ENCODE measurements at places on chromosomes 2 and 18.

DNA sequence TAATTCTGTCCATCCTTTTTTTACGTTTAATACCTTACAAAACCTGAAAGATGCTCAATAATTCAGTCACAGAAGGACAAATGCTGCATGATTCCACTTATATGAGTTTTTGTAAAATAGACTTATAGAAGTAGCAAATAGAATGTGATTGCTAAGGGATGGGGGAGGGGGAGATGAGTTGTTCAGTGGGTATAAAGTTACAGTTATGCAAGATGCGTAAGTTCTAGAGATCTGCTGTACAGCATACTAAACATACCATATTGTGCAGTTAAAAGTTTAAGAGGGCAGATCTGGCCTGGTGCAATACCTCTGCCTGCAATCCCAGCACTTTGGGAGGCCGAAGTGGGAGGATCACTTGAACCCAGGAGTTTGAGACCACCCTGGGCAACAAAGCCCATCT lies 78.8 kb downstream of the TET3 start:
- DNase-seq, result no peak

DNA sequence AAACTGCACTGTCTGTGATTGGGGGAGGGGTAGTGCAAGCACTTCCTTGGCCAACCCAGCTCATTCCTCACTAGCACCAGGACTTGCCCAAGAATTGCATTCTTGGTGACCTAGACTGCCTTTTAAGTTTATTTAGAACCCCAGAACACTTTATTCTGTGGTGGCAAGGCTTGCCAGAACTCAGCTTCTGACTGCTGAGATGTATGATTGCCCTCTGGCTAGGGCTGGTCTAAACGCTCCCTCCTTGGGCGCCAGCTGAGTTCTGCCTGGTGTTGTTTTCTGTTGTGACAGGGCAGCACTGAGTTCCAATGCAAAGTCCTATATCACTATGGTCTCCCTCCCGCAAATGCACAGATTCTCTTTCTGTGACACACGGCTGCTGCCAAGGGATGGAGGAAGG lies 247.7 kb downstream of the ZNF385B start:
- no peak for DNase-seq

- no peak for DNase-seq
Measured at GRCh38 chr2:22035361-22035830, 911.6 kb downstream of the TDRD15 start.

DNA sequence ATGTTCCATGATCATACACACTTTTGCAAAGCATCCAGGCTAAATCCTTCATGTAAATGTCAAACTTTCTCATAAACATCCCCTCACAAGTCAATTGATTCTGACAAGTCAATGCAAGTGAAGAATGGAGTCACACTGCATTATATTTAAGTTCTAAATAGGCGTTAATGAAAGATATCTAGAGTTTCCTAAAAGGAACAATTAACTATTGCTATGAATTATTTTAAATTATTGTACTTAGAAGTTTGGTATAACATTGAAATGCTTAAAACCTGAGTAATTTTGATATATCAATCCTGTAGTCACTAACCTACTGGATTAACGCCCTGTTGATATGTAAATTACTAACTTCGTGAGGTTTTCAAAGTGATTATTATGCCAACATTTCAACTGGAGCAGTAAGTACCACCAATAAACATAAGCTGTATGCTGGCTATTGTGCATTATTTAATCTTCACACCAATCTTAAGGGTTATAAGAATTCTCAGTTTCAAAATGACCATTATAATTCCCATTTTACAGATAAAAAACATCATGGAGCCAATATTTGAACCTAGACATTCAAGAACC lies 884.3 kb downstream of the ERBB4 start:
- DNase-seq, result no peak

- DNase-seq, result no peak
Measured at GRCh38 chr18:79123948-79124347, 54.8 kb downstream of the ATP9B start.

Measured in NCI-H1092 (cell line).